ENCODE measurements at places on chromosomes 3 and 15.

DNA sequence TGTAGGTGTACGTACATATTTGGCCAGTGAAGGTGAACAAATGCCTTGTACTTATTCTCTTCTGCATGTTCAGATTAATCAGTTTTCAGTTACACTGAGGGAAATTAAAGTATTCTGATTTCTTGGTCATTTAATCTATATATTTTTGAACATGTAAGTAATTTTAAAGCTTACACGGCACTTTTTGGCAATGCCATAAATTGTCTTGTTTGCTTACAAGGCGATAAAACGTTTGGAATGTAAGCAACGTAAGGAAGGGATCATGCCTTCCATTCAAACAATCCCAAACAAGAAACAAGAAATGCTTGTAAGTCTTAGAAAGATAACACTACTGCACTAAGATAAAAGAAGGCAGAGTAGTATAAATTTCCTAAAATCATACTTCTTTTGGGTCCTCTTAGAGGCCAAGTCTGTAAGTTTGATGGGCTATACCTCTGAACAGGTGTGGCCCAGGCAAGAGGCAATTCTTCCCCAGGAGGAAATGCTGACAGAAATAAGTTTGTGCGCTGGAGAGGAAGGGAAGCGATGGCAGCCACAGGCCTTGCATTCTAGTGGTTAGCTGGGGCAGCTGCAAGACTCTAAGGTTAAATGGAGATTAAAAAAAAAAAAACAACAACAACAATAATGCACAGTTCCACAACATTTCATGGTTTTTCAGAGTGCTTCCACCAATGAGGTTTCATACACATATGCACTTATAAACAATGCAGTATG is 73.8 kb downstream of the GOLIM4 start:
- no peak for DNase-seq

GRCh38 chr3:122992676-122993075 is 34.9 kb downstream of the SEMA5B start:
- no peak for DNase-seq

GRCh38 chr15:79595995-79596622 is 164.0 kb downstream of the MINAR1 start:
- no peak for DNase-seq

- no peak for DNase-seq
Observed at GRCh38 chr3:131356006-131356595, 25.5 kb upstream of the NUDT16 start.

- no peak for DNase-seq
Observed at GRCh38 chr3:123110282-123110975, 43.6 kb downstream of the PDIA5 start.

GRCh38 chr3:64122476-64122875 is 99.2 kb upstream of the PSMD6 start:
- no peak for DNase-seq

DNA sequence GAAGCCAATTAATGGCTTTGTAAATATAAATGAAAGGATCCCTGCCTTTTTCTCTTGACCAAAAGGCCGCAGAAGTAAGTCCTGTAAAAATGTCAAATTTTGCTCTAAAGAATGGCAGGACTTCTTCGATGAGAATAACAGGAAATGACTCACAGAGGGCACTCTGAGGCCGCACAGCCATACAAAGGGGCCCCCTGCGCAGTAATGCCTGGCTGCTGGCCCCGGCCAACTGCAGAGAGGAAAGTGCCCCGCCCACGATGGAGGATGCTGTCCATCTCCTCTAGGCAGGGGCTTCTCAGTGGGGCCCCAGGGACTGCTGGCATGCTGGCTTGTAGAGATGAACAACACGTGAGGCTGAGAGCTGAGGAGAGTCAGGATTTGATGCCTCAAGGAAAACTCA is 18.1 kb upstream of the SCN10A start:
- DNase-seq = no peak

- no peak for DNase-seq
Observed at GRCh38 chr3:35739181-35739809, 100.0 kb downstream of the ARPP21 start.

DNA sequence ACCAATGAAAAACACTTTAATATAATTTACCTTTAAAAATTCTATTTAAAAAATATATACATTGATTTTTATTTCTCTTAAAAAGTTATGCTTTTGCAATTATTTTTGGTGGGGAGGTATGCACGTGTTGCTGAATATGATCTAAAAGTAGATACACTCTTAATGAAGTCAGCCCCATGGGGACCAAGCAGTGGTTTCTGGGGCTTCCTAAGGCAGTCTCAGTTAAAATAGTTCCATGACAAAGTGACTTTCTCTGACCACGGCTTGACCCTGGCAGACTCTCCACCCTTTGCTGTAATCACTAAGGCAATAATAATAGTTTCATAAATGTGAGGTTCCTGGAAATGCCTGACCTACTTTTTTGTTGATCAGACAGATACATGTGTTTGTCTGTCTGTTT is 50.4 kb downstream of the CCR4 start:
- no peak for DNase-seq

DNA sequence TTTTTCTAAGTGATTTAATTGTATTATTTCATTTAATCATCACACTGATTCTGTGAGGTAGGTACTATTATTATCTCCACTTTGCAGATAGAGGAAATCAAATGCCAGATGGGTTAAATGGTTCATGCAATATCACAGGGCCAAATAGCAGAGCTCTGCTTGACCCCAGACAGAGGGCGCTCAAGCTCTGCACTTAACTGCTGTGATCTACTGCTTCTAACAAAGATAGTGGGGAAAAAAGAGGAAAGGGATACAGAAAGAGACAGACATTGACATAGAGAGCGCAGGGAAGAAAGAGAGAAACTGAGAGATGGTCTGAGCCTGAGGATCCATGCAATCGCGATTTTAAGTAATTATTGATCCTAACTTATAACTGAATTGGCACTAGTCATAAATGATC is 279.1 kb upstream of the THRB start:
- DNase-seq = peak; percentile 12

GRCh38 chr3:61460636-61461035 is 100.7 kb upstream of the PTPRG start:
- no peak for DNase-seq

GRCh38 chr3:111333642-111334041 is 208.4 kb upstream of the CD96 start:
- no peak for DNase-seq

DNA sequence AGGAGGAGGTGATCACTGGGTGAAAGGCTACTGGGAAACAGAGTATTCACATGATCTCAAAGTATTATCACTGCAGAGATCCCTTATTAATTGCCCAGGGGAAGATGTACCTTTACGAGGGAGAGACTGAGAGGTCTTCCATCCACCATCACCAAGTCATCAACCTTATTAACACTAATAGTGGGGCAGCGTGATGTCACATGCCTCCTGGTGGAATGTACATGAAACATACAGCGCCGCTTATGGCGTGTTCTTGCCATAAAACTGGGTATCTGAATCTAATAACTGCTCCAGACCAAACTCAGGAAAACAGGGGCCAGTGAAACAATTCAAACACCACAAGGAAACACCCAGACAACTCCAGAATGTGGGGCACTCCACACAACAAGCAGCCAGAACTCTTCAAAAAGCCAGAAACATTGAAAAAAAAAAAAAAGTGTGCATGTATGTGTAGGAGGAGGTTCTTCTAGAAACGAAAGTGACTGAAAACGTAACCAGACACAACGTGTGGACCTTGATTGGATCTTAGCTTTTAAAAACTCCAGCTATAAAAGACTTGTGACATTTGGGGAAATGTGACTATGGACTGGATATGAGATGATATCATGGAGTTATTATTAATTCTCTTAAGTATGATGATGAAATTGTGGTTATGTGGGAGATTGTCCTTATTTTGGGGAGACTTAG is 4.6 kb downstream of the STIMATE start:
- no peak for DNase-seq

DNA sequence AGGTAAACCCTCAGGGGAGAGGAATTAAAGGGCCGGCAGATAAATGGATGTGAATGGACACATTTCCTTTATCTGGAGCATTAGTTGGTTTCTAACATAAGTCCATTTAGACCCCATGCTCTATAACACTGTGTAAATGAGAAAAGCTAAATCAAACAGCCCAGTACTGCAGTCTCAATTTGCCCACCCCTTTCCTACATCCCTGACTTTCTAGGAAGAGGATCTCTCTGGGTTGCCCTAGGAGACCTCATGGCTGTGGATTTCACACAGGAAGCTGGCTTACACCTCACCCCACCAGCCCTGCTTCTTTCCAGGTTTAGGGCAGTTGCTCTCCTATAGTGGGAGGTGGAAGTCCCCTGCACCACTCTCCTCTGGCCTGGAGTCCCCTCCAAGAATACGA is 126.2 kb downstream of the CLSTN2 start:
- DNase-seq = no peak

- DNase-seq = no peak
Observed at GRCh38 chr15:38144921-38145320, 107.7 kb upstream of the SPRED1 start.

DNA sequence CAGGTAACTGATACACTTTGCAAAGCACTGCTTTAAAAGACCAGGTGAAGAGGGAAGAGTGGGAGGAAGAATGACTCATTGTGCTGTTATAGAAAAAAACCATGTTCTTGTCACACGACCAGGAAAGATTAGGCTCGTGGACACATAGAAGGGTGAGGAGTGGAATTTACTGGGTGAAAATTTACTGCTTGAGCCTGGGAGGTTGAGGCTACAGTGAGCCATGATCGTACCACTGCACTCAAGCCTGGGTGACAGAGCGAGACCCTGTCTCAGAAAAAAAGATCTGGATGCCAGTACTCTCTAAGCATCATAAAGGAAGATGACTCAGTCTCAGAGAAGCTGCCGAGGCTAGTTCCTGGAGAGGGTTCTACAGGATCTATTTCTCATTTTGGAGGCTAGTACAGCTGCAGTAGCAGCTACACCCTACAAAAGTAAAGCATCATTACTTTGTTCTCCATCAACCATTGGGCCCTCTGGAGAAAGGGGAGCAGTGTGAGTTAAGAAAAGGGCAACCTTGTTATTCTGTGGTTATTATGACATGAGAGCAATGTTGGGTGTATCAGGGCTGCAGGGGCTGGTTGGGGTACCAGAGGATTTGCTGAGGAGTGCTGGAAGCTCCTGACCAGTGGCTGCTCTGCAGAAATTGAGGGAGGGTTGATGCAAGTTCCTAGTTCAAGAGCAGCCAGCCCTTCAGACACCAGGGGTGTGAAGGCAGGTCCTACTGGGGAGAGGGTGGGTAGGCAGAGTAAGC is 75.4 kb downstream of the CMTM8 start:
- no peak for DNase-seq

GRCh38 chr3:171239757-171240503 is 213.4 kb upstream of the SLC2A2 start:
- no peak for DNase-seq

DNA sequence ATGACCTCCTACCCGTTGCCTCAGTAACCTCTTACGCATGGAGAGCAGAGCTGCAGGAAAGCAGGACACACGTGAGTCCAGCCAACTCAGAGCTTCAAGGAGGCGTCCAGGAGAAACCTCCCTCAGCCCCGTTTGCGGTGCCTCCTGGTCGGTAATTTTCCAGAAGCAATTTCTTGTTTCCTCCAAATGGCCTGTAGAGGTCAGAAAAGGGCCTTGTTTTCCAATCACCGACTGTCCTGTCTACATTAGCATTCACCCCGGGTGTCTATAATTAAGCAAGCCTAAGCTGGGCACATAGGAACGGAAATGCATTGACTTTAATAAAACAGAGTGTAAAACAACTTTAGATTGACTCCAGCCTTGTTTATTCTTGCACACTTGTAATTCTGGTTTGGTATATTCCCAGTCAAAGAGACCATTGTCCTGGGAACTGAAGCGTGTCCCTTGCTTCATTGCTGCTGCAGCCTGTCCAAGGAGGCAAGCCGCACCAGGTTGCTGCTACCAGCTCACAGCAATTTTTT is 836.2 kb downstream of the AGBL1 start:
- DNase-seq = peak; percentile 62

DNA sequence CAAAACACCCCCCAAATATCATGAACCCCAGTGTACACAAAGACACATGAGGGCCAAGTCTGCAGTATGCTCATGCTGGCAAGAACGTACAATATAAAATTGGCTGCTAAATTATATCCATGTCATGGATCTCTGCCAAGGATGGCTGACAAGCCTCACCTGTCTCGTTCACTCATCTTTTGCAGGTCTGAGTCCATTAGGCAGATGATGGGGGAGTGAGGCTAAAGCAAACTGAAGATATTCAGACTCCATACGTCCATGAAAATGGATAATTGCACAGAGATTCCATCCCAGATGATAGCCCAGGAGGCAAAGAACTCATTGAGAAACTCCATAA is 122.3 kb upstream of the PTPRG start:
- DNase-seq = no peak

DNA sequence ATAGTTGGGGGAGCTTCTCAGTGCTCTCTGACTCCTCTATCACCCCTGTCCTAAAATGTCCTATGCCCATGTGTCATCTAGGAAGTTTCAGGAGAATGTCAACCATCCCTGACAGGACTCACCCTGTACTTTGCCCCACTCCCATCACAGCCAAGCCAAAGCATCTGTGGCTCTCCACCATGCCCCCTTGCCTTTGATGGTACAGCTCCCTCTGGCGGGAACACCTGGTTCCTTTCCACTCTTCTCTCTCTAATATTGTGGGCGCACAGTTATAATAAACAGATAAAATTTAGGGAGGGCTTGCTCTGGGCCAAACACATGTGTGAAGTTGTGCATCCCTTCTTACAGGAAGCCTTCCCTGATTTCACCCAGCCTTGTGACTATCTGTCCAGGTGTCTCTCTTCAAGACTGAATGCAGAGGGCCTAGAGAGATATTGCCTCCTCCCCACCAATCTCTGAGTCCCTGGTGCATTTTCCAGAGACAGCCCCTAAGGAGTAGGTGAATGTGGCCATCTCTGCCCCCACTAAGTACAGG is 62.8 kb downstream of the ISG20 start:
- no peak for DNase-seq

DNA sequence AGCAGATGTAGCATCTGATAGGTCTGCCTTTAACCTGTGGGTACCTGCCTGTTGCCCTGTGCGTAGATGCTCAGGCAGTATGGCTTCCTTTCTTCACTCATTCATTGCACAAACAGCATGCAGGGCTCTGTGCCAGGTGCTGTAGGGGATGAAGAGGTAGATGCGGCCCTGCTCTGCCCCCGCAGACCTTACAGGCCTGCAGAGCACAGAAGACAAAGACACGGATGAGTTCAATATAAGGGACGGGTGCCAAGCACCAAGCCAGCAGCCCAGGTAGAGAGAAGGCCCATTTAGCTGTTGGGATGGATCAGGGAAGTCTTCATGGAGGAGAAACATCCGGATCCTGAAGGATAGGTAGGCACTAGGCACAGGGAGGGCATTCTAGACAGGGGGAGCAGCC is 69.4 kb downstream of the AAGAB start:
- DNase-seq = no peak

DNA sequence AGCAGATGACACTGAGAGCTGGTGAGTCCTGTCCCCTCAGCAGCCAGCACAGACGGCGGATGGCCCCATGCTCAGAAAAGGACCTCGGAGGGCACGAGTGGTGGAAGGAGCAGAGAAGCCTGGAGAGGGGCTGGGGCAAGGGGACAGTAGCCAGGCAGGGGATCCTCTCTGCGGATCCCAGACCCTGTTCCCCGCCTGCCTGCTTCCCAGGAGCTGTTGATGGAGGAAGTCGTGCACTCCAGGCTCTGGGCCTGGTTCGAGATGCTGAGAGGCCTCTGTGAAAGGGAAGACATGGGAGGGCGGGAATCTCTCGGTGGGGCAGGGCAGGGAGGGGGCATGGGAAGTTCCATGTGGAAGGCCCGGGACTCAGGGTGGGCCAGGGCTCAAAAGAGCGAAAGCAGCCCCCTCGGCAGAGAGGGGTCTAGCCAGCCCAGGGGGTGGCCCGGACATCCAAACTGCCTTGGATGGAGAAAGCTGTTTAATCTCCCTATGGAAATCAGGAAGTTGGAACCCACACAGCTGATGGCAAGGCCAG is 47.9 kb upstream of the MAGEF1 start:
- no peak for DNase-seq
